ENCODE measurements at places on chromosomes 5 and 9.

DNA sequence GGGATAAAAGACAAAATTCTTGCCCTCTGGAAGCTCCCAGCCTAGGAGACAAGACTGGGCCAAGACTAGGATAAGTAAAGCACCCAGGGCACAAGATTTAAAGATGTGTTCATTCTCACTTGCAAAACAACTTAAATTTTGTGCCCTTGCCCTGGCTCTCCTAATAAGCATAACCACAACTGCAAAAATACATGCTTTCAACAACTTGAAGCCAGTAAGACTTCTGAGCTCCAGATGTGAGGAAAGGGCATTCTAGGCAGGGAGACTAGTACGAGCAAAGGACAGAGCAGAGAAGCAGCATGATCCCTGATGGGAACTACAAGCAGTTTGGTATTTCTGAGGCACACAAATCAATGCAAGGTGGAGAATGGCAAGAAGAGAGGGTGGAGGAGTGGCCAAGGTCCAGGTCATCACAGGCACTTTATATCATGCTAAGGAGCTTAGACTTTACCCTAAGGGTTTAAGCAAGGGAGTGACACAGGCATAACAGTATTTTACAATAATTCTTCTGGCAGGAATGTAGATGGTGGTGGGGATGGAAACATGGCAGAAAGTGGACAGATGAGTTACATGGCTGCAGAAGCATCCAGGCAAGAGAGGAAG is 30.1 kb upstream of the SIL1 start:
- no peak for DNase-seq

- no peak for DNase-seq
These were observed 65.7 kb downstream of the GABRA6 start for GRCh38 chr5:161751265-161751664.

DNA sequence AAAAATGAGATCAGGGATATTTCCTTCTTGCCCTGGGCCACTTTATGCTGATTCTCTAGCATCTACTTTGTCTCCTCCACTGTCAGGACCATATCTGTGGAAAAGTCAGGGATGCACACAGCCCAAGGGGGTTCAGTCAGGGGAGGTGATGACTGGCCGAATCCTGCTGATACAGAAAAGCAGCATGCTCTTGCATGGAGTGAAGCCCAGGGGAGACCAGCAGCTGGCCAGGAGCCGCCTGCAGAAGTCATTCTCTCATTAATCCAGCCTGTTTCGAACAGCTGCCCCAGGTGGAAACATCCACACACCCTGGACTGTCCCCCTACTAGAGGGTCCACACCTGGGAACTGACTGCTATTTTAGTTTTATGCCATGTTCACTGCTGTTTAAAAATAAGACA is 177.1 kb downstream of the ATP10B start:
- DNase-seq, result no peak

- DNase-seq, result no peak
These were observed 56.8 kb downstream of the IL31RA start for GRCh38 chr5:55907927-55908326.

- no peak for DNase-seq
These were observed 6.3 kb upstream of the UBE2QL1 start for GRCh38 chr5:6442333-6442732.

- no peak for DNase-seq
These were observed 228.5 kb downstream of the ESM1 start for GRCh38 chr5:54756796-54757402.

- no peak for DNase-seq
These were observed 201.2 kb downstream of the ADAMTS12 start for GRCh38 chr5:33690374-33691135.

DNA sequence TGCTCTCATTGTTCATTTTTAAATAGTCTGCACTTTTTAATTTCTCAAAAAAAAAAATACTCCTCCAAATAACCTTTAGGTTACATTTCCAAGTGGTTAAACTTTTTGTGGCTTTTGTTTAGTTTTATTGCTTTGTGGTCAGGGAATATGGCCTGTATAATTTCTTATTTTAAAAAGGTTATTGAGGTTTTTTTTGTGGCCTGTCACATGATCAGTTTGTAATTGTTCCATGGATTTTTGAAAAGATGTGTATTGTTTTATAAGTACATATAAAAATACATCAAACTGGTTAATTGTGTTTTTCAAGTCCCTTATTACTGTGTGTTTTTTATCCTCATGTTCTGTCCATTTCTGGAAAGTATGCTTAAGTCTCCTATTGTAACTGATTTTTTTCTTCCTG is 64.0 kb downstream of the ZNF618 start:
- no peak for DNase-seq

GRCh38 chr9:77455312-77455927 is 192.7 kb downstream of the GNA14 start:
- peak; percentile 24 for DNase-seq

GRCh38 chr9:120267929-120268328 is 312.0 kb downstream of the CDK5RAP2 start:
- no peak for DNase-seq

- DNase-seq, result no peak
These were observed 124.6 kb upstream of the TBCA start for GRCh38 chr5:77900691-77901090.

DNA sequence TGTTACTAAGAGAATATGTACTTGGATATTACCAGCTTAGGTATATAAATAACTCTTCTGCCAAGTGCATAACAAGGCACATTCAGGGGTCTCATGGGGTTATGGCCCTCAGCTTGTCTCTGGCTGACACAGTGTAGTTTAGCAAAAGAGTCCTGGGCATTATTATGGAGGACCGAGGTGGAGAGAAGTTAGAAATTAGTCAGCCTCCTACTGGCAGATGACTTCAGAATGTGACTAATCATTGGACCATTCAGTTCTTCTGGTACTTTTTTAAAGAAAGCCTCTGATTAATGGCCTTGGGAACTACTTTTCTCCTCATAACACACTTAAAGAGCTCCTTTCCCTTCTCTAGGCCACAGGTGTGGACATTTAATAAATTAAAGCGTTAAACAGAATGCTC is 178.9 kb downstream of the SH3GL2 start:
- DNase-seq, result no peak

DNA sequence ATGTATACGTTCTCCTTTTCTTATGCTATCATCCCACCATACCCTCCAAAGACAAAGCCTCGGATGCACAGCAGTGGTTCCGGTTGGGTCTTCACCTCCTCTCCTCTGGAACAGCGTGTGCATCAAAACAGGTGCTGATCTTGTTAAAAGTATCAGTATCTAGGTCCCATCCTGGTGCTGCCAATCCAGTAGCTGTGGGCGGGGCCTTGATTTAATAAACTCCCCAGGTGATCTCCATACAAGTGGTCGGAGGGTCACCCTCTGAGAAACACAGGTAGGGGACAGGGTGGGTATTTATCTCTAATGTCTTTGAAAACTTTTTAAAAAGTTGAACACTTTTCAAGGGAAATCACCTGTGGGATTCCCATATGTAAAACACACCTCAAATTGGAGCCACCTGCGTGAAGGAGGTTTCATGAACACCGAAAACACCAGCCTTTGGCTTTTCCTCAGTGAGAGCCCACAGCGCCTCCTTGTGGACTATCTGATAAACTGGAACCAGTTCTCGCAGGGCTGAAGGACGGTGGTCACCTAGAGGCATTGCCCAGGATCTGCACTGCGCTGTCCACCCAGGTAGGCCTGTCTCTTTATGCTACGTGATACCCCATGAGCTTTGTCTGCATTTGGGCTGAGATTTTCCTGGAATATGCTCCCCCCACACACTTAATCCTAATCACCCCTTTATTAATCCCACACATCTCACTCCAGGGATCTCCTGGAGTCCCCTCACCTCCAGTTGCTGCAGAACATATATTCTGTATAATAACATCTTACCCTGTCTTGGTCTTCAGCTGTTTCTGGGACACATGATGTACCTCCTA is 80.5 kb upstream of the EPB41L4B start:
- DNase-seq, result no peak

DNA sequence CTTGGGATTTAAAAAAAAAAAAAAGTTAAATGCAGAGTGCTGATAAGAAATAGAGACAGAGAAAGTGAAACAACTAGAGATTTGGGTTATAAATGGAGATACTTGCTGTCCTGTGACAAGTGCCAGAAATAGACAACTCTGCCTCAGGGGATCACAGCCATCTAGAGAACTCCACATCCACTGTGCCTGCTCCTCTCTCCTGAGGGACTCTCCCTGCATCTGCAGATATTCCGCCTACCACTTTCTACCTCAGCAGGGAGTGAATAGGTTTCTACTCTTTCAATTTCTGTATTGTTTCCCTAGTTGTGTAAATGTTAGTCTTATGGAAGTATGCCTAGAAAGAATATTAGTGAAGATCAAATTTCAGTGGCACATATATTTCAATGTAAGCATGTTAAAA is 307.2 kb downstream of the HTR1A start:
- no peak for DNase-seq

GRCh38 chr5:174943785-174944184 is 219.4 kb downstream of the MSX2 start:
- DNase-seq, result no peak

DNA sequence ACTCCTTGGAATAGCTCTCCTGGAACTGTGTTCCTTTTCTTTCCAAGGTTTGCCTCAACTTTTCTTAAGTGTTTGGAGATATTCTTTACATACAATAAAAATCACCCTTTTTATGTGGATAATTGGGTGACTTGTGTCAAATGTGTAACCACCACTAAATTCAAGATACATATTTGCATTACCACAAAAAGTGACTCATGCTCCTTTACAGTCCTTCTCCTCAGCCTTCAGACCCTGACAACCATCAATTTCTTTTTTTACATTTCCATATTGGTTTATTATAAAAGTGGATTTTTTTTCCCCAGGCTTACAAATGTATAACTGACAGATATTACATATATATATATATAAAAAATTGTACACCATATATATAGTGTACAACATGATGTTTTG is 372.0 kb upstream of the KCNN2 start:
- DNase-seq, result no peak

- no peak for DNase-seq
These were observed 40.9 kb upstream of the PWWP2A start for GRCh38 chr5:160159991-160160792.

DNA sequence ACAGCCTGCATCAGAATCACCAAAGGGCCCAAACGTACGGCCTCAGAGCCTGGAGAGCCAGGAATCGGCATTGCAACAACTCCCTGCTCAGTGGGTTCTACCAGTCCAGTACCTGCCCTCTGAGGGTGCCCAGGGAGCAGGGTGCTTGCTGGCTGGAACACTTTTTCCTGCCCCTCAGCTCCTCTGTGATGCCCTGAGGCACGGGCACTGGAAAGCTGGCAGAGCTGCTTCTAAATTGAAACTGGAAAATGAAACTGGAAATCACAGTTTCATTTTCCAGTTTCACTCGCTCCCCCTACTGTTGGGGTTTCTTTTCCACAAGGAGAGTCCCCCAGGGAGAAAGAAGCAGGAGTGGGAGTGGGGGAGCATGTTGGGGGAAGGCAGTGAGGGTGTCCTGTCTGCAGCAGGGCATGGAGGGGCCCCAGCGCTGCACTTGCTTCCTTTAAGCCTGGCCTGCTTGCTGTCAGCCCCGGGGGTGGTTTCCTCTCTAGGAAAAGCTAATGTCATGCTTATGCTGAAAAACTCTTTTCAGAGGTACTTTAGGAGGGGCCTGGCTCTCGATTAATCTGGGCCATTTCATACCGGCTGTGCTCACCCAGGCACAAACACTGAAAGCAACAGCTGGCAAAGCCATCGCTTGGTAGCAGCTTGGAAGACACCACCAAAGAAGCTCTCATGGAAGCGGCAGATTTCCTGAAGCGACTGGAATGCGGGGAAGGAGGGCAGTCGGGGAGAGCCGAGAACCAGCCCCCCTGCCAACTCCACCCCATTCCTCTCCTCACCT is 26.2 kb downstream of the IRF1 start:
- DNase-seq, result no peak

Measured in CD4-positive, alpha-beta T cell treated with Interleukin-1 beta for 1 hour (primary cell).